ENCODE measurements at places on chromosomes 4 and X.
A peak's percentile ranks its signal among the peaks of the same experiment; 100 is the strongest.

DNA sequence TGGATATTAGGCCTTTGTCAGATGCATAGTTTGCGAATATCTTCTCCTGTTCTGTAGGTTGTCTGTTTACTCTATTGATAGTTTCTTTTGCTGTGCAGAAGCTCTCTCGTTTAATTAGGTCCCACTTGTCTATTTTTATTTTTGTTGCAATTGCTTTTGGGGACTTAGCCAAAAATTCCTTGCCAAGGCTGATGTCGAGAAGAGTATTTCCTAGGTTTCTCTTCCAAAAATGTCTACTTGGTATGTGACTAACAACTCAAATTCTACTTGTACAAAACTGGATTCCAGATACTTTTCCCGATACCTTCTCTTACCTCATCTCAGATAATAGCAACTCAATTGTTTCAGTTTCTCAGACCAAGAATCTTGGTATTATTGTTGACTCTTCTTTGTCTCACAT, 142.4 kb upstream of the GLRA2 start:
- no peak for DNase-seq

DNA sequence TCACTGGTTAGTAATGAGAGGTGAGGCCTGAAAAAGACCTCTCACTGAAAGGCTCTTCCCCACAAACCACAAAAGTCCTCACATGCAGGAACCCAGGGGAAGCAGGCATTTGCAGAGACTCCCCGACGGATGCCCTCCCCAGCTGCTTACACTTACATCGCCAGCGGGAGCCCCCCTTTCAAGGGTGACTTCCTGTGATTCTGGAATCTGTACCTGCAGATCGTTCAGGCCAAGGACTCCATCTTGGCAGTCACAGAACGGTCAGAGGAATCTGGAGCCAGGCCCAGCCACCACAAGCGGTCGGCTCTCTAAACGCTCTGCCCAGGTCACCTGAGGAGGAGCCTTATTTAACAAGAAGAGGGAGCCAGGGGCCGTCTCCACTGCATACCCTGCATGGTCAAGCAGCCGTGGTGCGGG, 71.3 kb upstream of the STS start:
- DNase-seq: no peak

- DNase-seq: peak; percentile 34
These were observed 56.7 kb upstream of the HGFAC start for GRCh38 chr4:3384771-3385710.

DNA sequence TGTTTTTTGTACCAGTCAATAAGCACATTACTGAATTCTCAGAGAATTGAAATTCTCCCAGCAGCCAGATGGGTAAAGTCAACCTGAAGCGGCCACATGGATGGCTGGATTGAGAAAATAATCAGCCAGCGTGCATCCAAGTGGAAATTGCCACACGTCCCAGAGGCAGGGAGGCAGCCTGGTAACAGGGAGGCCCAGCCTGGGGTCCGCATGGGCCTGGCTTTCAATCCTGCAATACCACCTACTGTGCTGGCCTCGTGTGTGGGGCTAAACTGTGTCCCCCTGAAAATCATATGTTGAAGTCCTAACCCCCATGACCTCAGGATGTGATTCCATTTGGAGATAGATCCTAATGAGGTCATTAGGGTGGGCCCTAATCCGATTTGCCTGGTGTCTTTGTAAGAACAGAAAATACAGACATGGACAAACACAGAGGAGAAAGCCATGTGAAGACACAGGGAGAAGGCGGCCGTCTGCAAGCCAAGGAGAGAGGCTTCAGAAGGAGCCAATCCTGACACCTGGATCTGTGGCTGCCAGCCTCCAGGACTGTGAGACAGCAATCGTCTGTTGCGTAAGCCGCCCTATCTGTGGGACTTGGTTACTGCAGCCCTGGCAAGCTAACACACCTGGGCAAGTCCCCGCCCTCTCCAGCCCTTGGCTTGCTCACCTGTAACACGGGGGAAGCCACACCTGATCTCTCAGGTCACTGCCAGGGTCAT, 90.3 kb downstream of the JAKMIP1 start:
- DNase-seq: no peak

- no peak for DNase-seq
These were observed 1480.3 kb downstream of the C4orf33 start for GRCh38 chr4:130576218-130576617.

DNA sequence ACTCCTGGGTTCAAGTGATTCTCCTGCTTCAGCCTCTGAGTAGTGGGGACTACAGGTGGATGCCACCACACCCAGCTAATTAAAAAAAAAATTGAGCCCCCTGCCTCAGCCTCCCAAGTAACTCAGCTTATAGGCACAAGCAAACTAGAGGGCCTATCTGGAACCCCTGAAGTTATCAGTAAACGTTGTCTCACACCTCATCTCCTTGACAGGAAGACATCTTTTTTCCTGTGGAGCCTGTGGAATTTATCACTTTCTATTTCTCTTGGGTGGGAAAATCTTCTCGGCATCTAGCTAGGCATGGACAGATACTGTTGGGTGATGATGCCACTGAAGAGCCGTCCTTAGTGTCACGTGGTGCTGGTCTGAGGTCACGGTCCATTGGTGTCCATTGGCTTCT, 171.3 kb downstream of the SOWAHB start:
- DNase-seq: no peak

DNA sequence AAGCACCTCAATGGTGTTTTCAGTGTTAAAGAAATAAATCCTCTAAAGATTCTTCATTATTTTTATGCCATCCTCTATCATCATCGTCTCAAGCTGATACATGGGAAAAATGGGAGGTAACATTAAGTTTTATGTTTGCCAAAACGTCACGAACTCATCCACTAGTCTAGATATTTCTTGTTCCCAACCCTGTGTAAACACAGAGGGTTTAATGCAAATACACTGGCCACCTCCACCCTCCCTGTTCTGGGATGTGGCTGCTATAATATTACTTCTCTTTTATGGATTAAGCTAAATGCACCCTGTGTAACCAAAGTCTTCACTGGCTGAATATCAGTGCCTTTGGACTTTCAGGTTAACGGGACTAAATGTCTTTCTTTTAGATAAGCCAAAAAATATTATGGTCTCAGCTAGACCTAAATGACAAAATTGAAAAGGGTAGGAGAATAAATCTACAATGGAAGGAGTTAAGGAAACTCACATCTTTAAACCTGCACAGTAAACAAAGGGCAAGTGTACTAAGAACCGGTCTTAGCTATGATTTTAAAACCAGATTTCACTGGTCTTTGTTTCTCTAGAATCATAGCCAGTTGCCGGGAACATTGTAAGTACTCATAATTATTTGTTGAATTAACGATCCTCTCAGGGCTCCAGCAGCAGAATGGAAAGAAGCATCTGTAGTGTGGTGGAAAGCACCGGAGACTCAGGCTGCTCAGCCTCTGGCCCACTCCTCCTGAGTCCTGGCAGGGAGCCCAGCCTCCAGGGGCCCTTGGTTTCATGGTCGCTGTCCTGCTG, 103.5 kb upstream of the NOCT start:
- no peak for DNase-seq

- DNase-seq: peak; percentile 56
These were observed 797 bp downstream of the PKD2 start for GRCh38 chr4:88008122-88008742.

DNA sequence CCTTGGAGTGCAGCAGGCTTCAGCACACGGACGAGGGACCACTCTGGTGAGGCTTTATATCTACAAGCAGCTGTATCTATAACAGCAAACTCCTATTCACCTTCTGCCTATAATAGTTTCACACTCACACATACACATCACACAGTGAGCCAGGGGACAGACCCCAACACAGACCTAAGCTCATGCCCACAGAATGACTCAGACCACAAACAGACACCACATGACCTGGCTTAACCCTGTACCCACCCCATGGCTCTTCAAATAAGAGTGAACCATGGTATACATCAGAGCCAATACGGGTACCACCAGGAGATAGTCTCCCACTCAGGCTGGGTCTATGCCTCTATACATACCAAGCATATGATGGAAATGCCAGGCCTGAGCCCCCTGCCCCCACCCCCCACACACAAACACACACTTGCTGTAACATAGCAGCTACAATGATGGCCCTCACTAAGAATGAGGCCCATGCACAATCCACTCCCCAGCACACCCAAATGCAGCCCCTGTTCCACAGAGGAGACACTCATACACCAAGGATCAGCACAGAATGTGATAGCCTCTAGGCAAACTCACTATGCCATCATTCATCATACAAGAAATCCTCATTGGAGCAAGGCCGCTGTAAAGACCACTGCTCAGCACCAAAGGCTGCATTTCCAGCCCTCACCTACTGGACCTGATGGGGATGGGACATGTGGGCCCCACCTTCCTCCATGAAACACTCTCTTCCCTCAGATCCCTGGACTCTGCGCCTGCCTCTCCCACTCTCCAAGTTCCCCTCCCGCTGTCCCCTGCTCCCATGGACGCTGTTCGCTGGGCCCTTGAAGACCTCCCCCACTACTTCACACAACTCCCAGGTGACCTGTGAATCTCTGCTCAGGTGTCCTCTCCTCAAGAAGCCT, 62.1 kb upstream of the XIAP start:
- no peak for DNase-seq

DNA sequence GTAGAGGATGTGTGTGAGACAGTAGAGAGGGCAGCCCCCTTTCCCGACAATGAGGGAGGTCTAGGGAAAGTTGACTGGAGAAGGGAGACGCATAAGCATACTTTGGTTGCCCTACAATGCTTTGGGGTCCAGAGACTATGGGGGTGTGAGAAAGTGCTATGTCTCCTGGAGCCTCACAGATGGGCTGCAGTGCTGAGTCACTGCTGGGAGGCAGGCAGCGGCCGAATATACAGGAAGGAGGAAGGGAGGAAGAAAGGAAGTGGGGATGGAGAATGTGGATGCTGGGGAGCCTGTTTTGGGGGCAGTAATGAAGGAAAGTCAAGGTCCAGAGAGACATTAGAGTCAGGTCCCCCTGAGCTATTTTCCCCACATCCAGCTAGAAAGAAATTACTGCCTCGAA, 12.7 kb downstream of the DRP2 start:
- no peak for DNase-seq

DNA sequence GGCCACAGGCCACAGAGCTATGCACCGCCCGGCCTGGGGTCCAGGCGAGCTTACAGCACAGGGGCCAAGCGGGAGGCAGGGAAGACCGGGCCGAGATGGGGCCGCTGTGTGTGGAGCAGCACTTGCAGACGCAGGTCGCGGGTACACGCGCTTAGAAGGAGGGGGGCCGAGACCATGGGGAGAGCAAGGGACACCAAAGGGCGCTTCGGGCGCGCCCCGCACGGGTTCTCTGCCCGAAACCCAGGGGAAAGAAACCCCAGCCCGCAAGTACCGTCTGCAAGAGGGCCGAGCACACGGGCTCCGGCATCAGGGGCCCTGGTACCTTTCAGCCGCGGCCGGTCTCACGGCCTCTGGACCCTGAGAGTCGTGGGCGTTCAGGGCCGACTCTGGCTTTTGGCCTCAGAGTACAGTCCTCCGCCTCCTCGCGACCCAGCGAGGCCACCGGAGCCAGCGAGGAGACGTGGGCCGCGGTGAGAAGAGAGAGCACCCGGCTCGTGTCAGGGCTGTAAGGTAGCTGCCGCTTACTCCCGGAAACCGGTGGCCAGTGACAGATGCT, 342 bp downstream of the EOLA2 start:
- DNase-seq: peak; percentile 21

DNA sequence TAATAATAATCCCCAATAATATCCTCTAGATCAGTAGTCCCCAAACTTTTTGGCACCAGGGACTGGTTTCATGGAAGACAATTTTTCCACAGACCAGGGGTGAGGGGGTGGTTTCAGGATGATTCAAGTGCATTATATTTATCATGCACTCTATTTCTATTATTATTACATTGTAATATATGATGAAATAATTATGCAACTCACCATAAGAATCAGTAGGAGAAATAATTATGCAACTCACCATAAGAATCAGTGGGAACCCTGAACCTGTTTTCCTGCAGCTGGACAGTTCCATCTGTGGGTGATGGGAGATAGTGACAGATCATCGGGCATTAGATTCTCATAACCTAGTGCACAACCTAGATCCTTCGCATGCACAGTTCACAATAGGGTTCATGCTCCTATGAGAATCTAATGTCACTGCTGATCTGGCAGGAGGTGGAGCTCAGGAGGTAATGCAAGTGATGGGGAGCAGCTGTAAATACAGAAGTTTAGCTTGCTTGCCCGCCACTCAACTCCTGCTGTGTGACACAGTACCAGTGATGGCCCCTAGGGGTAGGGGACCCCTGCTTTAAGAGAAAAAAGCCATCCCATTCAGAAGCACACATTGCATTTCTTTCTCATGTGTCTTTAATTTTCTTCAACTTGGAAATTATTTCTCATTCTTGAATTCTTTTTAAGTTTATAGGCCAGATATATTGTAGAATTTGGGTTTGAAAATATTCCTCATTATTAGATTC, 16.0 kb upstream of the SH3RF1 start:
- DNase-seq: peak; percentile 26

DNA sequence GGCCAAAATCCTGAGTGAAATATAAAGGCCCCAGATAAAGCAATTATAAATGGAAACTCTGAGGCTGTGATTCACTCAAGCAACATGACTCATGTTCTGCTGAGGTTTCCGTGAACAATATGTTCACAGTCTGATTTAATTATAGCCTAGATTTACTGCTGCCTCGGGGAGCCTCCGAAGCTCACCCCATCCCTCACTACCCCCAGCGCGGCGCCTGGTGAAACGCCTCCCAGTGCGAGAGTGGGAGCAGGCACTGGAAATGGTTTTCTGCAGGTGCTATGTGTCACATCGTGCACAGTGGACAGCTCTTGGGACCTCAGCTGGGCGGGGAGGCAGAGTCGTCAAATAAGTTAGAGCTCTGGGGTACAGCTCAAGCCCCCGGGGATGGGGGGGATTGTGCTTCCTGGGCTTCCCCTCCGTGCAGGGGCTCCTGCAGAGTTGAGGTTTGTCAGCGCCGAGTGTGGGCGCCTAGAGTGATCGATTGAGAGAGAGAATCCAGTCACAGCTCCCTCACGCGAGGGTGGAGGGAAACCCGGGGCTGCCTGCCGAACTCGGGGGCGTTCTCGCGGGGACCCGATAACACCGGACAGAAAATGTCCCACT, 110.6 kb downstream of the PHKA2 start:
- DNase-seq: no peak

DNA sequence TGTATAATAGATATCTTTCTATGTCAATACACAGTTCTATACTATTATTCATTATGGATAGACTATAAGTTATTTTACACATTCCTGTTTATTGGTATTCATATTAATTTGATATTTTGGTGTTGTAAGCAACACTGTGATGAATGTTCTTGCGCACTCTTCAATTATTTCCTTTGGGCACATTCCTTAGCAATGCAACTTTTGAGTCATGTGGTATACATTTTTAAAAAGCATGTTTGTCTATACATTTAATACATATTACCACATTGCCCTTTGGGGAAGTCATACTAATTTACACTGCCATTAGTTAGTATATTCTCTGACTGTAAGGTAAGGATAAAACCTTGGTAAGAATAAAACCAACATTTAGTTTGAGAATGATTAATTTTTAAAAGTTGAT, 21.0 kb downstream of the FRAS1 start:
- DNase-seq: no peak

GRCh38 chr4:86822136-86822535, 27.0 kb downstream of the SLC10A6 start:
- DNase-seq: no peak

DNA sequence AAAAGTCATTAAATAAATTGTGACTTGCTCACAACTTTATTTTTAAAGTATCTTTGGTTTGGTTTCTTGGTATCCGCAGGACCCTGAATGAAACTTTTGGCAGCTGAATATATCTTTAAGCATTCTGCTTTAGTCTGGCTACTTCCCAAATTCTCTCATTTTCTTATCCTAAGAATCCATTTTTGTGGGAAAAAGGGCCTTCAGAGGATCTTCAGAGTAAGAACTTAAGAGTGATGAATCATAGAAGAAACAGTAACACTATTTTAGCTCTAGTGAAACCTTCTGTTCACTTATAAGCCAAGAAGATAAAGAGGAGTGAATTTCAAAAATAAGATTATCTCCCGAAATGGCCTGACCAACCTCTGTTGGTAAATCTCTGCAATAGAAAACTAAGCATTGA, 540.6 kb upstream of the MAGEB18 start:
- no peak for DNase-seq

Measured in hematopoietic multipotent progenitor cell treated with erythropoietin and hydrocortisone succinate and interleukin-3 and kit ligand, for 6 days (in vitro differentiated cells).